ENCODE measurements at places on chromosomes 6 and 20. TPM values are rescaled to one million over a fixed set of nuclear protein-coding genes. Genes with fewer than 3 reads are reported as not detected.

Gene PREX1
- 1.0 TPM for polyA plus RNA-seq

GRCh38 chr20:6660441-6660840 lies 107.0 kb upstream of the BMP2 start:
- no peak for DNase-seq

DNA sequence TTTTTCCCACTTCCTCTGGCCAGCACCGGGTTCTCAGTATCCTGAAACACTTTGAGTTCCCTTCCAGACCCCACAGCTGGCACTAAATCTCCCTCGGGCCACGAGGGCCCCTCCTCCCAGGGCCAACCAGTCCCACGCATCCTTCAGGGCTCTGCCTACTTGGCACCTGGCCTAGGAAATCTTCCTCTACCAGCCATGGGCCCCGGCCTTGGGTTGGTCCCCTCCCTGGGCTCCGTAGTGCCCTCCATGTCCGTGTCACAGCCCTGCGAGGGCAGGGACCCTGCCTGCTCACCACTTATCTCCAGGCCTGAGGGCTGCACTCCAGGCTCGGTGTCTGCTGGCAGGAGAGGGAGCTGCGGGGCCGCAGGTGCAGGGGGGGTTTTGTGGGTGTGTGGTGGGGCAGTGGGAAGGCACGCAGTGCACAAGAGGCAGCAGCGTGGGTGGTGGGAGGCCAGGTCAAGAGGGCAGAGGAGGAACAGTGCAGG lies 48.8 kb upstream of the CDH22 start:
- no peak for DNase-seq

DNA sequence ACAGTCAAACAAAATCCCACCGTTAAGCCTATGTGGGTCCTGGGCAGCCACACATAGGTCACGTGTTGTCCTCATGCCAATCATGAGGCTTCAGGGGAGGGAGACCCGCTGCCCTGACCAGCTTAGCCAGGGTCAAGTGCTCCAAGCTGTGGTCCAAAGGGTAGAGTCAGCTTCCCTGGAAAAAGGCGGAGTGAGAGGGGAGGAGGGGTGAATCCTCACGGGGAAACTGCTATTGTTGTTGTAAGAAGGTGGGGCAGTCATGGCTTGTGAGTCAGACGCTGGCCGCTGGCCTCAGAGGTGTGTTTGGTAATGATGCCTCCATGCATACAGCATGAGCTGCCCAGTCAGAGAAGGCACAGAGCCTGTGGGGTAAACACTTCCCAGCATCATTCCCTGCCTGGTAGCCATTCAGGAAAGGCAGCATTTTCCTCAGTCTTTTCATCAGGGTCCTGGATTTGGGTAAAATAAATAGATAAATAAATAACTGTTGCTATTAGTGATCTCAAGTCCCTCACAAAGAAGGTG lies 8.7 kb downstream of the CST3 start:
- peak; percentile 76 for DNase-seq

GRCh38 chr6:105786449-105786848 lies 299.7 kb upstream of the PRDM1 start:
- no peak for DNase-seq

DNA sequence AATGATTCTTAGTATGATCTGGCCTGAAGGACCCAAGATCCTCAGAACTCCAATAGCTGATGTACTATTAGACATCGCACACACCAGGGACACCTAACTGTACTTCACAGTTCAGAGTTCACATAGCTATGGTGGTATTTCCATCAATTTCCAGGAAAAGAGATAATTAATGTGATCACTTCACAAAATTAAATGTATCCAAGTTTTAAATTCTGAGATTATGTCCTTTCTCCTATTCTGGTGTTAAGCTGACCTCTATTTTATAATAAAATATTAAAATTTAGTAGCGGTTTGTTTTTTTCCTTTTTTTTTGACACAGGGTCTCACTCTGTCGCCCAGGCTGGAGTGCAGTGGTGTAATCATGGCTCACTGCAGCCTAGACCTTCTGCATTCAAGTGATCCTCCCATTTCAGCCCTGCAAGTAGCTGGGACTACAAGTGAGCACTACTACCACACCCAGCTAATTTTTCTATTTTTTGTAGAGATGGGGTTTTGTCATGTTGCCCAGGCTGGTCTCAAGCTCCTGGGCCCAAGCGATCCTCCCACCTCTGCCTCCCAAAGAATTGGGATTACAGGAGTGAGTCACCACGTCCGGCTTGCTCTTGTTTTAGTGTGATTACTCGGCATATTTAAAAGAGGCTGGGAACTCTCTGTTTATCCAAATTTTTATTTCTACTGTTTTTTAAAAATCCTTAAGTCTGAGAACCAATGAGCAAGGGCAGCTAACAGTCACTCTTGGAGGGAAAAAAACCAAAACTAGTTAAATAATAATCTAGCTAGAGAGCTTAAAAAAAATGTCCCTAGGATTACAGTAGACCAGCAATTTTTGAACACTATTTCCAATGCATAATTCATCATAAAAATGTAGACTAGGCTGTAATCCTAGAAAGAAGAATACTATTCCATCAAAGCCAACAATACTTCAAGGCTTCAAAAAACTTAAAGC lies 16.0 kb downstream of the KIF13A start:
- peak; percentile 86 for DNase-seq

Gene PTPRT
- polyA plus RNA-seq, result not detected

Gene HCRTR2
- not detected for polyA plus RNA-seq

DNA sequence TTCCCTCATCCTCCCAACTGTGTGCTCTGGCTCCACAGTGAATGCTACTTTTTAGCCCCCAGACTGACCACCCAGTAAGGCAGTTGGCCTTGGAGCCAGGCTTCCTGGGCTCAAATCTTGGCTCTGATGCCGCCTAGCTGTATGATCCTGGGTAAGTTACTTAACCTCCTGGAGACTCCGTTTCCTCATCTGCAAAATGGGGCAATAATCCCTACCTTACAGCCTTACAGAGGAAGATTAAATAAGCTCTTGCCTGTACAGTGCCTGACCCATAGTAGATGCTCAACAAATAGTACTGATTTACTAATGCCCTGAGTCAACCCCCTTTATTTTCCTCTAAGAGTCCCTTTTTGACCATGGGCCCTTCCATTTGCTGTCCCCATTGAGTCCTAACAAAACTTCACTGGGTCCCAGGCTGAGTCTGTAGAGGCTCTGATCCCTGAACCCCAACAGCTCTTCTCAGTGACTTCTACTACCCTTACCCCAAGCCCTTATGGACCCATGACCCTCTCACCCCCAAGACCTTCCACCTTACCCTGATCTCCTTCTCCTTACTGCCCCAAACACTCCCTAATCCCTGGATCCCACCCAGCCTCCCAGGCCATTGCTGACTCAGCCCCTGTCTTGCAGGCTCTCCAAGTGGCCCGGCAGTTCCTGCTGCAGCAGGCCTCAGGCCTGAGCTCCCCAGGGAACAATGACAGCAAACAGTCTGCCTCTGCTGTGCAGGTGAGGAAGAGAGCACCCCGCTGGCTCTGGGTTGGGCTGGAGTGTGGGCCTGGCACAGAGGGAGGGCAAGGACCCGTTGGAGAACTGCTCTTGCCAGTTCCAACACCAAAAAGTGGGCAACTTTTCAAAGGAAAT lies 31.4 kb downstream of the FOXP4 start:
- DNase-seq, result peak; percentile 68

Gene ADGRG6
- polyA plus RNA-seq, result 67.2 TPM

DNA sequence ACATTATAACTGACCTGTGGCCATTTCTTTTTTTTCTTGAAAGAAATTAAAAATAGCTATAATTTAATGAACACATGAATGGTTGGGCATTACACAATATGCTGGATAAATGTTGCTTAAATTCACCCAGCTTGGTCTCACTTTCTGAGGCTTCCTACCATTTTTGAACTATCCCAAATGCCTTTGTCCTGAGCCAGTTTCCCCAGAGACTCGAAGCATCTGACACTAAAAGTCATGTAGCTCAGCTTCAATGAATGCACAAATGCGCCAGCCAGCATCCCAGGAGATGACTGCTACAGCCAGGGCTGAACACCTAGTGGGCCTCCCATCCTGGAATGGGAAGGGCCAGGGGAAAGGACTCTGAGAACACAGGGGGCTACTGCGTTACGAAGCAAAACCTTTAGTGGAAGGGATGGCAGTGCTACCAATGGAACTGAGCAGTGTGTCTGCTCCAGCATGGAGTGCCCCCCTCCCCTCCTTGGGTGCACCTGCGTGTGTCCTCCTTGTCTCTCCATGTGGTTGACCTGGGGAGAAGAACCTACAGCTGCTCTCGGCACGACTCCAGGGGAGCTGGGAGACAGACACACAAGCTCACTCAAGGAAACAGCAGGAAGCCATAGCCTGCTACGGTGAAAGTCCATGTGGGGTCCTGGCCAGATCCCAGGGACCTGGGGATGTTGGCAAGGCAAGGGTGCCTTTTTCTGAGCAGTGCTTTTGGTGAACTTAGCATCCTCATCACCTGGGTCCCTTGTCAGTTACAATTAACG lies 60.9 kb downstream of the IRF4 start:
- DNase-seq, result no peak

Gene OTOR
- polyA plus RNA-seq, result not detected

GRCh38 chr20:4112481-4113421 lies 97.4 kb upstream of the RNF24 start:
- DNase-seq, result peak; percentile 71

DNA sequence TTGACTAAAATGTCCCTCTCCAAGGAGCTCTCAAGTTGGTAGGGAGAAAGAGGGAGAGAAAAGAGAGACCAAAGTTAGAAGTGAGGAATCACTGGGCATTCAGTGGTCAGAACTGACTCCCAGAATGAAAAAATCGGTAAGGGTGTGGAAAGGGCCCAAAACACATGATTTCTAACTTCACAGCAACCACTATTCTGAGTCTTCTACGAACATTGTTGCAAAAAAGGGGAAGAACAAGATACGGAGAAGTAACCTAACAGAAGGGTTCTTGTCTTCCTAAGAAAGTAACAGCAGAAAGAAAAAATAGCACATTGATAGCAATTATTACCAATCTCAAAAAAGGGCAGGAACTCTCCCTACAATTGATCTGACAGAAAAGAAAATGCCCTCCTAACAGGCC lies 65.6 kb downstream of the ATP9A start:
- no peak for DNase-seq

GRCh38 chr6:9484686-9485085 lies 930.2 kb downstream of the TFAP2A start:
- peak; percentile 10 for DNase-seq

Gene CALHM5
- 8.3 TPM for polyA plus RNA-seq
